ENCODE measurements at places on chromosomes 13 and 19.

GRCh38 chr13:113202912-113203311, 5.6 kb downstream of the PCID2 start:
- DNase-seq: no peak

DNA sequence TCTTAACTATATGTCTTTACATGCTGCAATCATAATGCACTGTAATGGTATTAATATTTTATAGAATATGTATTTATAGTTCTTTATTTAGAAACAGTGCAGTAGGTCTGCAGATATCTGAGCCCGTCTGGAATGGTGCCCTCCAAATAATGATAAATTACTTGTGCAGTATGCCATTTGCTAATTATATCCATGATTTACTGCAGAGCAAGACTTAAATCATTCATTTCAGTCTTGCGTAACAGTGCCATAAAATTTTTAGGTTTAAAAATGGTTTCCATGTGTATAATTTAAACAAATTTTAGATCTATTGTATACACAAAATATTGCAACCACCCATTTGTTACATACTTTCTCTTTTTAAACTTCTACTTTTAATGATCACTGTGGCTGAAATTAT, 175.1 kb downstream of the ZNF536 start:
- no peak for DNase-seq

DNA sequence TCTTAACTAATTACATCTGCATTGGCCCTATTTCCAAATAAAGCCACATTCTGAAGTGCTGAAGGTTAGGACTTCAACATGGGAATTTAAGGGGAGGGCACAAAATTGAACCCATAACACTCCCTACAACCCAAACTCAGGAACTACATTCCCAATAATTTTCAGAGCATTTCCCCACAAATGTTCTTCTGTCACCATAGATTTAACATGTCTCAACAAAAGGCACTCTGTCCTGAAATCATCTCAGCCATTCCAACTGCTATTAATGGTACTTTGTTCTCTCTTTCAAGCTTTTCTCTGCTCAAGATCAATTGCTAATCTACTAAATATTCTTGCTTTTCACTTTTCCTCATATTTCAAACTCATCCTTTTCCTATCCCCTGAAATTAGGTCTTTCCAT, 74.0 kb upstream of the SOX1 start:
- DNase-seq: no peak

DNA sequence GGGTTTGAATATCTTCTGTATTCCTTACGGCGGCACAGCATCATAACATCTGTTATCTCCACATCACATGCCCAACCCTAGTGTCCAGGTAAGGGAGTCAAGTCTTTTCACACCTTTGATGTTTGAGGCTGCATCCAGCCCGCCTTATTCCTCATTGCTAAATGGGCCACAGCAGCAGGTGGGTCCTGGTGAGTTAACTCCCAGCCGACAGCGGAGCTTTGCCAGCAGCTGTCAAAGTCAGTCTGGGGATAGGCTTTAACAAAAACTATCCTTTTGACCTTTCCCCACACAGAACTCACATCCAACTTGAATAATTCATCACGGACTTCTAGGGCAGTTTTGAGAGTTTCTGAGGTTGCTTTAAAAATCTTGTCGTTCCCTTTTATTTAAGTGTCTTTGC, 235.1 kb downstream of the DLEU7 start:
- DNase-seq: no peak

DNA sequence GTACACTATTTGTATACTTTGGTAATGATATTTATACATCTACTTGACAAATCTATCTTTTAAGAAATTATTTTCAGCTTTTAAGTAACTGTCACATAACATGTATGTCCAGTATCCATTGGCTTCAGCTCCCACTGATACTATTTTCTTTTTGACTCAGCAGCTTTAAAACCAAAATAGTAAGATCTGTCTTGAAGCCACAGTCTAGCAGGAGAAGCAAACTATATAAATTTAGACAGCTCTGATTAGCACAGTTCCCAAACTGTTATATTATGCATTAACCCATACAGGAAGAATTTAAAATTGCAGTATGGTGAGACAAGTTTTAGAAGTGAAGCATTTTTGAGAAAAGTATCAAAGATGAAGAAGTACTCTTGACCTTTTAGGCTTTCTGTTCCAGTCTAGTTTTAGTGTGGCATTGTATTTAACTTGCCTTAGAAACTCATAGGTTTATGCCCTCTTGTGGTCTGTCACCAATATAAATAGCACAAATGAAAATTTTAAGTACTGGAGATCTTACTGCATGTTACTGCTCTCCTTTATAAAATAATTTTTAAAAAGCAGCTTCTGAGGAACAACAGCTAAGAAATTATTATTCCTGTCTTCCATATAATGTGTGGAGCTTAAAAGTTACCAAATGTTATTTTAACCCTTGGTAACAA, 24.7 kb downstream of the URI1 start:
- no peak for DNase-seq

GRCh38 chr19:27792576-27793127, 1420.3 kb downstream of the UQCRFS1 start:
- DNase-seq: no peak

Data from stimulated activated CD8-positive, alpha-beta memory T cell treated with anti-CD3 and anti-CD28 coated beads, Interleukin-15, amount 100 ng/mL, for 4 hours (primary cell).